Mammary epithelial cell (primary cell): ENCODE measurements at places on chromosomes 13 and 19.
A peak's percentile ranks its signal among the peaks of the same experiment; 100 is the strongest.

GRCh38 chr19:16376649-16377048 is 52.0 kb downstream of the KLF2 start:
- DNase-seq = no peak

- no peak for DNase-seq
These were observed 15.7 kb downstream of the COMMD6 start for GRCh38 chr13:75521956-75522355.

- DNase-seq = no peak
These were observed 4.8 kb upstream of the SDHAF1 start for GRCh38 chr19:35990156-35990555.

DNA sequence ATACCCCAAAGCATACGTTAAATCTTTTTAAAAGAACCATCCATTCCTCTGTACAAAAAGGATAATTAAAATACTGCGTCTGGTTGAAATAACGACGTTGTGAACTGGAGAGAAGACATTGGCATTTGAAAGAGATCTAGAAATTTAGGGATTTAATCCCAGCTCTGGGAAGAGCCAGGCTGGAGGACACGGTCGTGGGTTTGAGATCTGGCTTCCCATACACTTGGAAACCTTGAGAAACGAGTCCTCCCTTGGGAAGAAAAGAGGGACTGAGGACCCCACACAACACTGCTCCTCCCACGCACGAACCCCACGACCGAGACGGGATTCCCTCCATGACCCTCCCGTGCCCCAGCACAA is 625 bp downstream of the ZNF709 start:
- DNase-seq = no peak

DNA sequence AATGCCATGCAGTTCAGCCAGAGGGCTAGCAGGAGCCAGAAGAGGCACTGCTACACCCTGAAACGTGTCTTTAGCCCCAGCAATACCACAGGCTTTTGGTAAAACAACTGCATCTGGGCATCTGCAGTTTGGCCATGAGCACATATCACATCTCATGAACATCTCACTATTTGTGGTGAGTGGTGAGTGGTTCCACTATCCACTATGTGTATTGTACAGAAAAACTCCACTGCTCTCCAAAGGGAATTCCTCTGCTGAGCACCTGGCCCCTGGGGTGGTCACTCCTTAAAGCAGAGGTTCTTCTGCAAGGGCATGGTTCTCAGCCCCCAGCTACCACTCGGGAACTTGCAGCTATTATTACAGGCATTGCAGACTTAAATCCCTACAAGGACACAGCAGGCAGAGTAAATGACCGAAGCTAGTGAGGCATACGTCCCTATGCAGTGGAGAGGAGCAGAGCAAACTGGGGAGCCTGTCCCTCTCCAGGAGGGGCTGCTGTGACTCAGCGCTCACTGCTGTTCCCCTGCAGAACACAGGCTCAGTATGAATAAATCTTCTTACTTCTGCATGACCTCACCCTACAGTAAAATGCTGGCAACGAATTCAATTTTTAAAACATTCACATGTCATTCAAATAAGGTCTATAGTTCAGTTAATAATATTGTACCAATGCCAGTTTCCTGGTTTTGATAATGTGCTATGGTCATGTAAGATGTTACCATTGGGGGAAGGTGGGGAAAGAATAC is 332.4 kb upstream of the ZNF507 start:
- DNase-seq = no peak

GRCh38 chr13:39596685-39597084 is 6.3 kb downstream of the LHFPL6 start:
- DNase-seq = no peak

- no peak for DNase-seq
These were observed 132.2 kb downstream of the KATNAL1 start for GRCh38 chr13:30175166-30175565.

DNA sequence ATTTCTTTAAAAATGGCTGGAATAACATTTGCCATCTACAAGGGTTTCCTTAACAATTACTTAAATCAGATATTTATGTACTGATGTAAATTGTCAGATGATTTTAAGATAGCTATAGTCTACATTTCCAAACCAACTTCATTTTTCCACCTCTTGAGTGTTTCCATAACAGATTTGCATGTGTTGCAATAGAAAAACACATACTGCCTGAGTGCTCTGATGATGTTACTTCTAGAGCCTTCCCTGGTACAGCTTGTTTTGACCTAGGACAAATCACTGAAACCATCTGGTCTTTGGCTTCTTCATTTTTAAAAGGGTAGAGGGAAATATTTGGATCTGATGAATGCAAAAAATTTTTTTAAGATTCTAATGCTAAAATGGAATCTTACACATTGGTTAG is 245.9 kb downstream of the PCDH9 start:
- no peak for DNase-seq

GRCh38 chr13:76385586-76385985 is 500.6 kb downstream of the KCTD12 start:
- DNase-seq = no peak

DNA sequence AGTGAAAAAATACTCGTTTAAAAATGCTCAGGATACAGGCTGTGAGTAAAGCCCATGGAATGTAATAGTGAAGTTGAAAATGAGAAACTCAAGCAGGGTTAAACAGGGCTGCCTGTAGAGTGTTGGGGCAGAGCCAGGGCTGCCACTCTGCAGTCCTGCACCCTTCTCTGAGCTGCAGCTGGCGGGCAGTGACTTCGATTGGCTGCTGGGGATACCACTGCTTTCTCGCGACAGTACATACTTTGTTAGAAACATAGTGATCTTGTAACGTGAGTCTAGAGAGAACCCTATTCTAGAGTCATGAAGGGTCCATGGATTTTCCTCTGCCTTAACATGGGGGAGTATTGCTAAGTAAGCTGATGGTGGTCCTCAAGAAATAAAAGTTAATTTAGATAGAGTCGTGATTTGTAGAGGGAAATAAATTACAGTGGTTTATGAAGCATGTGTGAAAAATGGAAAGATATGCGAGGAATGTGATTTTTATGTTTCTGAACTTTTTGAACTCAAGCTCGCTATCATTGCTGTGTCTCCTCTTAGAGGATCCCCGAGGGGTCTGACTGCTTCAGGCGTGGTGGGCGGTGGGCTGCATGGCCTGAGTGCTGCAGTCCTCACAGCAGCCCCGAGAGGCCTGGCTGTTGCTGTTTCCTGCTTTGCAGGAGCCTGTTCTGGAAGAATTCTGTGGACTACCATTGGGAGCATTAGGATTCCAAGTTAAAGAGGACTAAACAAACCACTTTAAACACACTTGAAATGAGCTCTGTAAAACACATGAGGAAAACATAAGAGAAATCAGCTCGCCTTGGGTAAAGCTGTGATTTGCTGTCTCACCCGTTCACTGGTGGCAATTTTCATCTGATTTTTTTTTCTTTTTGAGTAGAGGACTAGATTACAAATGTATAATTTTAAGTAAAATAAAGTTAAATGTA is 95.7 kb downstream of the ARHGEF7 start:
- no peak for DNase-seq

DNA sequence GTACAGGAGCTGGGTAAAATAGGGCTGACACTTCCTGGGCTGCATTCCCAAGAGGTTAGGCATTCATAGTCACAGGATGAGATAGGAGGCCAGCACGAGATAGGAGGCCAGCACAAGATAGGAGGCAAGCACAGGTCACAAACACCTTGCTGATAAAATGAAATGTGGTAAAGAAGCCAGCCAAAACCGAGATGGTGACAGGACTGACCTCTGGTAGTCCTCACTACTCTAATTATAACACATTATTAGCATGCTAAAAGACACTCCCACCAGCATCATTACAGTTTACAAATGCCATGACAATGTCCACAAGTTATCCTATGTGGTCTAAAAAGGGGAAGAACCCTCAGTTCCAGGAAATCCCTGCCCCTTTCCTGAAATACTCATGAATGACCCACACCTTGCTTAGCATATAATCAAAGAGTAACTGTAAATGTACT is 20.9 kb upstream of the IGSF23 start:
- DNase-seq = no peak

- no peak for DNase-seq
These were observed 740.5 kb downstream of the PCDH9 start for GRCh38 chr13:66489586-66489985.

GRCh38 chr19:31255831-31256592 is 93.2 kb downstream of the TSHZ3 start:
- peak; percentile 8 for DNase-seq

DNA sequence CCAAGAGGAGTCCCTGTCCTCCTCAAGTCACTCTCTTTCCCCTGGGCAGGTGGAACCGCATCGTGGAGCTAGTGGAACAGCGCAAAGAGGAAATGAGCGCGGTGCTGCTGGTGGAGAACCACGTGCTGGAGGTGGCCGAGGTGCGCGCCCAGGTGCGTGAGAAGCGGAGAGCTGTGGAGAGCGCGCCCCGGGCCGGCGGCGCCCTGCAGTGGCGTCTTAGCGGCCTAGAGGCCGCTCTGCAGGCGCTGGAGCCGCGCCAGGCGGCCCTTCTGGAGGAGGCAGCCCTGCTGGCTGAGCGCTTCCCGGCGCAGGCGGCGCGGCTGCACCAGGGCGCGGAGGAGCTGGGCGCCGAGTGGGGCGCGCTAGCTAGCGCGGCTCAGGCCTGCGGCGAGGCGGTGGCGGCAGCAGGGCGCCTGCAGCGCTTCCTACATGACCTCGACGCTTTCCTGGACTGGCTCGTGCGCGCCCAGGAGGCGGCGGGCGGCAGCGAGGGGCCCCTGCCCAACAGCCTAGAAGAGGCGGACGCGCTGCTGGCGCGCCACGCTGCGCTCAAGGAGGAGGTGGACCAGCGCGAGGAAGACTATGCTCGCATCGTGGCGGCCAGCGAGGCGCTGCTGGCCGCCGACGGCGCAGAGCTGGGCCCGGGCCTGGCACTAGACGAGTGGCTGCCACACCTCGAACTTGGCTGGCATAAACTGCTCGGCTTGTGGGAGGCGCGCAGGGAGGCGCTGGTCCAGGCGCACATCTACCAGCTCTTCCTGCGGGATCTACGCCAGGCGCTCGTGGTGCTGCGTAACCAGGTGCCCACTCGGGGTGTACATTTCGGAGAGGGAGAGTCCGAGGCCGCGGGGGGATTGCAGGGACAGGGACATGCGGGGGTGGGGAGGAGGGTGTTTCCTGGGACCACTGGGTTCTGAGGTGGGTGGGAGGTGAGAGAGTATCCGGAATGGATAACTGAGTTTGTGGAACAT is 52.8 kb downstream of the SPTBN4 start:
- peak; percentile 30 for DNase-seq

DNA sequence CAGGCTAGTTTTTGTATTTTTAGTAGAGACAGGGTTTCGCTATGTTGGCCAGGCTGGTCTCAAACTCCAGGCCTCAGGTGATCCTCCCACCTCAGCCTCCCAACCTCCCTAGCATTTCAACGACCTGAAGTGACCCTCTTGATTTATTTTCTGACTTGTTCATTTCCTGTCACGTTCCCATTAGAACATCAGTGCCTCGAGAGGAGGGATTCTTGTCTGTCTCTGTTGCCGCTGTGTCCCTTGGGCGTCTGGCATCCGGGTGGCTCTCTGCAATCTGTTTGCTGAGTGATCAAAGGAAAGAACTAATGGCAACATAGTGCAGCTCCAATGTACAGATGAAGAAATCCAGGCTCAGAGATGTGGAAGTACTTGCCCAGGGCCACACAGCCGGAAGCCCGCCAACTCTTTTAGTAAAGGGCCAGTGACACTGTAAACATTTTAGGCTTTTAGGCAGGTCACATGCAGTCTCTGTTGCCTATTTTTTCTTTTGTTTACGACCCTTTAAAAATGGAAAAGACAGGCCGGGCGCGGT is 47.5 kb downstream of the NFIC start:
- DNase-seq = no peak

DNA sequence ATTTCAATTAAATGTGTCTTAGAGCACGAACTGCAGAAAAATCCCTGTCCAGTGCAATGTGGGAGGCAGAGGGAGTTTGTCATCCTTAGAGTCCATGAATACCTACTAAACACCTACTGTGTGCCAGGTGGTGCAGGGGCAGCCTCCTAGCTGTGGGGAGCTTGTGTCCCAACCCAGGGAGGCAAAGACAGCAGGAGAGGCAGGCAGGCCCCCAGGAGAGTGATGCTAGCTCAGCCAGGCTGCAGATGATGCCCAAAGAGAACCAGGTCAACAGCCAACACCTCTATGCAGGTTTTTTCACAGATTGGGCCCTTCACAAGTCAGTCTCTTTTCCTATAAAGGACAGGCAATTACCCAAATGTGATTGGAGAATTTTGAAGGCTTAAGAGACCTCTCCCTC is 108.2 kb upstream of the UQCRFS1 start:
- DNase-seq = no peak

DNA sequence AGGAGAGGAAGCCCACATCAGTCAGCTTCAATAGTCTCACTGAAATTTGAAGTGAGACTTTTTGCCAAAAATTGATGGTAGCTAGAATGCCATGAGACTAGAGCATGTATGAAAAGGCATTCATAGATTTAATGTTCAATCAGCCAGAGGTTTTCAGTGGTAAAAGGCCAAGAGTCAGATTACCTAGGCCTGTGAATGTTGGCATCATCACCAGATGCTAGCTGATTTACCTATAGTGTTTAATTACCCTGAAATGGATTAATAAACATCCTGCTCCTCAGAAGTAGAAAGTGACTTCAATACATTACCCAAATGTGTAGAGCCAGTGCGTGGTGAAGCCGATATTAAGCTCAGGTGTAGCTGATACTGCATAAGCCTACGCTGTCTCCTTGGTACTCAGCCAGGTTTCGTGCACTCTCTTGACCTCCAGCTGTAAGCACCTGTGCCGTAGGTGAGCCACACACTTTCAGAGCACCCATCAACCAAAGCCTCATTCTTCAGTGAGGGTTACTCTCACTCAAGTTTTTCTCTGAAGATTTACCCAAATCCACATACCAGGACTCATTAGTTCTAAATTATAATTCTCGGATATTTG is 1140.3 kb upstream of the SLC10A2 start:
- no peak for DNase-seq

GRCh38 chr19:13795595-13796300 is 505 bp downstream of the ZSWIM4 start:
- peak; percentile 24 for DNase-seq

- DNase-seq = no peak
These were observed 23.6 kb upstream of the NDFIP2 start for GRCh38 chr13:79457390-79457789.

- no peak for DNase-seq
These were observed 53.8 kb downstream of the KCTD12 start for GRCh38 chr13:76832258-76832988.

DNA sequence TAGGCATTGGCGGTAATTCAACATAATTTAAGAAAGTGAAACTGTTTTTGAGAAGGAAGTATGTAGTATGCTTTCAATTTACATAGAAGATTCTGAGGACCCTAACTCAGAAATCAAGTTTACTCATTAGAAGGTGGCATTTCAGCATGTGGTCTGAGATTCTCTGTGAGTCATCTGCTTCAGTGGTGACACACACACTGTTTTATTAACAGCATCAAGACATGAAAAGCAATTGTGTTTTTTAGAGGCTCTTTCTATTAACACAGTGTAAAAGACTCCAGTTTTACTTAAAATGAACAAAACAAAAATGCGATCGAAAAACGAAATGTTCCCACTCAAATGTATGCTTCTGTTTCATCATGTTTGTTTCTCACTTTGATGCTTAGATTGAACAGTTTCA is 802.1 kb upstream of the SLITRK6 start:
- no peak for DNase-seq

DNA sequence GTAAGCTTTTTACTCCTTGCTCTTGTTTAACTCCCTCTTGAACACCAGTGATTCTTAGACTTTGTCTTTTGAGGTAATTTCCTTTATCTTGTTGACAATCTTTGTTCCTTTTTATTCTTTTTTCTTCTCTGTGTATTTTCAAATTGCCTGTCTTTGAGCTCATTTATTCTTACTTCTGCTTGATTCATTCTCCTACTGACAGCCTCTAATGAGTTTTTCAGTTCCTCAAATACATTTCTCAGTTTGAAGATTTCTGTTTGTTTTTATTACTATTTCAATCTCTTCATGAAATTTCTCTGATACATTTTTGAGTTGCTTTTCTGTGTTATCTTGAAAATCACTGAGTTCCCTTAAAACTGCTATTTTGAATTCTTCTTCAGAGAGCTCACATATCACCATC is 154.1 kb downstream of the ATP8A2 start:
- no peak for DNase-seq
